Left kidney (tissue), 8 donors: ENCODE measurements at places on chromosomes 5 and 9. TPM values are rescaled to one million over a fixed set of nuclear protein-coding genes. Genes with fewer than 3 reads are reported as not detected.

DNA sequence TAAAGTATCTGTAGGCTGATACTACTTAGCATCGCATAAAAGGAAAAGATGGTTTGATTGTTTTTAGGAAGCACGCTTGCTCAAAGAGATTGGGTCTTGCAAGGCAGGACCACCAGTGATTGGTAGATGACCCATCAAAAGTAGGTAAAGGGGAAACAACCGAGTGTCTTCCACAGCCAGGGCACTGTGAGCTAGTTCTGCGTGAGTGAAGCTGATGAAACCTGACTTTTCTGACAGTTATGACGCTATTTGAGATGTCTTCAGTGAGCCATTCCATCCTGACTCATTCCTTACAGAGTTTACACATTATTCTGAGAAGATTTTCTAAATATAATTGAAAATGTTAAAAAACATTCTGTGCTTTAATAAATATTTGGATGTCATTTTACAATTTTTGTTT is 49.7 kb downstream of the BASP1 start:
- no peak for DNase-seq

GRCh38 chr5:176410486-176411180 is 5.7 kb downstream of the CLTB start:
- no peak for DNase-seq

DNA sequence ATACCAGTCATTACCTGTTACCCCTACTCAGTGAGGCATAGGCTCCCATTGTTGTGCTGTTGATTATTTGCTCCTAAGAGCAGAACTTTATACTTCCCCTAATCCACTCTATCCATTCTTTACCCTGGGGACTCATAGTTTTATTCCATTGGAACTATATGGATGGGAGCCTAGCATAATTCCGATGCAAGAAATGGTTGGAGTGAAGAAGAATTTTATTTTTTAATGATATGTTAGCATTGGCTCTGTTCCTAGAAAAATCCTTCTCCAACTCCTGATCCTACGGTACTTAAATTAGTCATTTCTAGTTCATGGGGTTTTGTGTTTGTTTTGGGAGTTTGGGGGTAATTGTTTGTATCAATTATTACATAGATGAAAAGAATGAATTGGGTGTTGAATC is 191.5 kb downstream of the GOLPH3 start:
- no peak for DNase-seq

DNA sequence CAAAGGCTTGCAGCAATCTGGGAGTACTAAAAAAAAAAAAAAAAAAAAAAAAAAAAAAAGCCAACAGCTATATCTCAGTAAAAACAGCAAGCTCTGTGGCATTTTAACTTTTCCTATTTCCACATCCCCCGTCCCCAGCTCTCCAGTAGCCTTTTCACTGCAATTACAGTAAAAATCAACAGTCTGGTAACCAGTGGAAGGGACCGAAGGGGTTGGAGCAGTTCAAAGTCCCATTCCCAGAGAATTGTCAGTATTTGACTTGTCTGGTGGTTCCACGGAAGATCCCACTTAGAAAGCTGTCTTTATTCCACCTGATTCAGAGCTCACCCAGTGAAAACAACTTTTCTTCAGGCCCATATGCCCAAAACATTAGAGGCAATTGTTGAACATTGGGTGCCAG is 71.8 kb upstream of the ZBTB43 start:
- no peak for DNase-seq

DNA sequence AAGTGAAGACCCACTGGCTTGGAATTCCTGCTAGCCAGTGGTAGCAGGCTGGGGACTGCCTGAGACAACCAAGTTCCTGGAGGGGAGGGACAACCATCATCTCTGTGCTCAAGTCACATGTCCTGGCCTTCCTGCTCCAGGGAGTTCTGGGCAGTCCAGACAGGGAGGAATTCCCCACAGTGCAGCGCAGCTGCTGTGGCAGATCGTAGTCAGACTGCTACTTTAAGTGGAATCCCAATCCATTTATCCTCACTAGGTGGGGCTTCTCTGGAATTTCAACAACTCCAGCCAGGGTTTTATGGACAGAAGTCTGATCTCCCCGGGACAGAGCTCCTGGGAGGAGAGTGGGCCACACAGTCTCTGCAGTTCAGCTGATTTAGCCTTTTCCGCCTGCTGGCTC is 20.9 kb upstream of the OR5C1 start:
- DNase-seq, result no peak

TLE1 gene
- polyA plus RNA-seq, result 65.4 TPM

IFNA13 gene
- polyA plus RNA-seq, result not detected

- no peak for DNase-seq
These were observed 148.0 kb downstream of the TARS1 start for GRCh38 chr5:33588654-33589372.

DNA sequence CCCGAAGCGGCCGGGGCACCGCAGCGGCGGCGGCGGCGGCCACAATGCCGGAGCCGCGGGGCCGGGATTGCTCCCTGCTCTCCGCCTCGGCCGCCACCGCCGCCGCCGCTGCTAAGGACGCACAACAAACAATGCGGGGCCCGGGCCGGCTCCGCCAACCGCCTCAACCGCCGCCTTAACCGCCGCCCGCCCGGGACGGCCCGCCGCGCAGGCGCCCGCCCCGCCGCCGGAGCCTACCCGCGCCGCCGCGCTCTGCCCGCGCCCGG is 254 bp downstream of the STRBP start:
- peak; percentile 21 for DNase-seq

OMD gene
- polyA plus RNA-seq, result 0.62 TPM

- DNase-seq, result no peak
These were observed 228.0 kb upstream of the ADAMTSL1 start for GRCh38 chr9:18245911-18246310.

DNA sequence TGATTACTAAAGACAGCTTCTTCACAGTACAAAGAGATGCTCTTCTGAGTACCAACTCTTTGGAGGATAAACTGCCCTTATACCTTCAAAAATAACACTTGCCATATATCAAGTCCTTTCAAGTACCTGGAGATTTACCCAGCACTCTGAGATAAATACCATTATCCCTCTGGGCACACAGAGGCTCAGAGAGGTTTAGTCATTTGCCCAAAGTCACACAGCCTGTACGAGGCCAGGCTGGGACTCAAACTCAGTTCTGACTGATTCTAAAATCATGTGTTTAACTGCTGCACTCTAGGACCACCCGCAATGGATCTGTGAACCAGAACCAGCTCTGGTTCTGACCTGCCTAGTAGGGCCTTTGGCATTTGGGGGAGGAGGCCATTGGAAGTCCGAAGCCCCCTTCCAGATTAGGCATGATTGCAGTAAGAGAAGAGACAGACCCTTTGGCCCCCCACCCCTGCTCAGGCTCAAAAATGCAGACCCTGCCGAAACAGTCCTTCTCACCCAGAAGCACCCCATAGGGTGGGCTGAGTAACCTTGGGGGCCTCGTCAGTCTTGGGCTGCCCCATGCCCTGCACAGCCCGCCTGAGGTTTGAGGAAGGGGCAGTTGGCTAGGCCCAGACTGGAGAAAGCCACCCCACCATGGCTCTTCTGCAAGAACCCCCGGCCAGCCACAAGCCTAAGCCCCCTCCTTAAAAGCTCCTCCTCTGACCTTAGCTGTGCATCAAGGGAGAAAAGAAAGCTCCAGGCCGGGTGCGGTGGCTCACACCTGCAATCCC is 32.8 kb upstream of the IL17B start:
- no peak for DNase-seq

DNA sequence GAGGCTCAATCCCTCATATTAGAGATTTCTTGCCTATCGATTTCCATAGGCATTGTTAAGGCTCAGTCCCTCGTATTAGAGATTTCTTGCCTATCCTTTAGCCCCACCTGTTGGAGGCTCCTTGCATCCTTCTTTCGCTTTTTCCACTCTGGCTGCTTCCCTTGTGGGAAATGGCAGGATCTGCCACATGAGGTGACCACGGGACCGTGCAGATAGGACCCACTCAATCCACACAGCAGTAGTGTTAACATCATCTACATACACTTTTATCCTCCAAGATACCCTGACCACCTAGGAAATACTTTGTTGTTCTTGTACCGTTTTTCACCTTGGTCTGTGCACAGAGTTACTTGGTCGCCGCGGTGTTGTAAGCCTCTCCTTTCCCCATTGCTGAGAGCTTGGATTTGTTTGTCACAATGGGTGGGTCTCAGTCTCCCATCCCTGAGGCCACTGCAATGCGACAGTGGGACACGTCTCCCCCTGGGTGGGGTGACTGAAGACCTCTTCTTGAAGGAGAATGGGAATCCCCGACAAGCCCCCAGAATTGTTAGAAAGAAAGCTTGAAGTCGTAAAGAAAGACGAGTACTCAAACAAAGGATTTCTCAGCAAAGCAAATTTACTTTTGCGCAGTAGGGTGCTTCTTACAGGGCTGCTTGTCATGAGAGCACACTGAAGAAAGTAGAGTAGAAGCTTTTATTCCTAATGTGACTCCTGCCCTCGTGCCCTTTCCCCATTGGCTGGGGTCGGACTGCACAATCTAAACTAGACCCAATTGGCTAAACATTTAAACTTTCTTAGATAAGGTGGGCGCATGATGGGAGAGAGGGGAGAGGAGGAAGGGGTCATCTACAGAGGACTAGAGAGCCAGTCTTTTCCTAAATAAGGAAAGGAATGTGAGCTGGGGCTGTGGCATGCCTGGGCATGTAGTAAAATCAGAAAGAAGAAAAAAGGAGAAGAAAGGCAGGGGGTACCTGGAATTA is 19.8 kb downstream of the IFT74 start:
- peak; percentile 12 for DNase-seq

LRRC19 gene
- polyA plus RNA-seq, result 19.4 TPM
